AG04450 (cell line): ENCODE measurements at places on chromosomes 4 and X. TPM values are rescaled to one million over a fixed set of nuclear protein-coding genes. Genes with fewer than 3 reads are reported as not detected.

The SSX2 gene
- not detected in 2 replicates for polyA plus RNA-seq

The RPL39 gene
- 1,814 and 2,333 TPM in 2 replicates for polyA plus RNA-seq

The NDP gene
- 0.21 and 0.22 TPM in 2 replicates for polyA plus RNA-seq

The OCRL gene
- 26.5 and 29.6 TPM in 2 replicates for polyA plus RNA-seq

The TREX2 gene
- polyA plus RNA-seq = not detected in 2 replicates

The GUCY1A1 gene
- 1.5 and 1.9 TPM in 2 replicates for polyA plus RNA-seq

The ITM2A gene
- not detected in 2 replicates for polyA plus RNA-seq

The SUPT20HL2 gene
- not detected in 2 replicates for polyA plus RNA-seq

The POU3F4 gene
- not detected in 2 replicates for polyA plus RNA-seq

The HGFAC gene
- 0.05 TPM in 1 of 2 replicates, not detected in the other for polyA plus RNA-seq

The CXorf49 gene
- polyA plus RNA-seq = not detected in 2 replicates

The GPM6B gene
- 0.35 and 0.67 TPM in 2 replicates for polyA plus RNA-seq

The NOX1 gene
- not detected in 2 replicates for polyA plus RNA-seq

The PCDH19 gene
- polyA plus RNA-seq = 0.01 and 0.02 TPM in 2 replicates

The CDKL5 gene
- polyA plus RNA-seq = 9.6 and 13.3 TPM in 2 replicates

The MAGEA8 gene
- not detected in 2 replicates for polyA plus RNA-seq

The FAM47A gene
- polyA plus RNA-seq = not detected in 2 replicates

The TMEM154 gene
- 0.63 and 0.83 TPM in 2 replicates for polyA plus RNA-seq

The HPGD gene
- 0.21 TPM in 1 of 2 replicates, not detected in the other for polyA plus RNA-seq

The ANXA3 gene
- 13.9 and 15.3 TPM in 2 replicates for polyA plus RNA-seq

The PIN4 gene
- polyA plus RNA-seq = 13.1 and 16.9 TPM in 2 replicates

The HSFX2 gene
- polyA plus RNA-seq = not detected in 2 replicates

The TLR1 gene
- 0.88 and 0.93 TPM in 2 replicates for polyA plus RNA-seq

The MAOA gene
- polyA plus RNA-seq = 0.37 and 0.40 TPM in 2 replicates

The CT55 gene
- not detected in 2 replicates for polyA plus RNA-seq

The KIT gene
- 0.07 and 0.09 TPM in 2 replicates for polyA plus RNA-seq

The MXRA5 gene
- 25.9 and 26.3 TPM in 2 replicates for polyA plus RNA-seq

The PAGE2 gene
- polyA plus RNA-seq = not detected in 2 replicates

The PCDH11X gene
- polyA plus RNA-seq = 0.01 TPM in 1 of 2 replicates, not detected in the other

The KCNE5 gene
- polyA plus RNA-seq = 0.29 and 0.56 TPM in 2 replicates

The REPS2 gene
- polyA plus RNA-seq = 0.15 and 0.17 TPM in 2 replicates

The KCNIP4 gene
- polyA plus RNA-seq = not detected in 2 replicates

The NEIL3 gene
- 2.1 and 3.7 TPM in 2 replicates for polyA plus RNA-seq
